ENCODE measurements at places on chromosomes 12 and 14.
A peak's percentile ranks its signal among the peaks of the same experiment; 100 is the strongest.

- DNase-seq, result no peak
Measured at GRCh38 chr12:107379852-107380567, 286.7 kb upstream of the CRY1 start.

- DNase-seq, result no peak
Measured at GRCh38 chr12:48119834-48120195, 651 bp downstream of the PFKM start.

- no peak for DNase-seq
Measured at GRCh38 chr12:85373045-85373444, 93.0 kb downstream of the ALX1 start.

- no peak for DNase-seq
Measured at GRCh38 chr12:15732341-15733061, 56.7 kb downstream of the EPS8 start.

DNA sequence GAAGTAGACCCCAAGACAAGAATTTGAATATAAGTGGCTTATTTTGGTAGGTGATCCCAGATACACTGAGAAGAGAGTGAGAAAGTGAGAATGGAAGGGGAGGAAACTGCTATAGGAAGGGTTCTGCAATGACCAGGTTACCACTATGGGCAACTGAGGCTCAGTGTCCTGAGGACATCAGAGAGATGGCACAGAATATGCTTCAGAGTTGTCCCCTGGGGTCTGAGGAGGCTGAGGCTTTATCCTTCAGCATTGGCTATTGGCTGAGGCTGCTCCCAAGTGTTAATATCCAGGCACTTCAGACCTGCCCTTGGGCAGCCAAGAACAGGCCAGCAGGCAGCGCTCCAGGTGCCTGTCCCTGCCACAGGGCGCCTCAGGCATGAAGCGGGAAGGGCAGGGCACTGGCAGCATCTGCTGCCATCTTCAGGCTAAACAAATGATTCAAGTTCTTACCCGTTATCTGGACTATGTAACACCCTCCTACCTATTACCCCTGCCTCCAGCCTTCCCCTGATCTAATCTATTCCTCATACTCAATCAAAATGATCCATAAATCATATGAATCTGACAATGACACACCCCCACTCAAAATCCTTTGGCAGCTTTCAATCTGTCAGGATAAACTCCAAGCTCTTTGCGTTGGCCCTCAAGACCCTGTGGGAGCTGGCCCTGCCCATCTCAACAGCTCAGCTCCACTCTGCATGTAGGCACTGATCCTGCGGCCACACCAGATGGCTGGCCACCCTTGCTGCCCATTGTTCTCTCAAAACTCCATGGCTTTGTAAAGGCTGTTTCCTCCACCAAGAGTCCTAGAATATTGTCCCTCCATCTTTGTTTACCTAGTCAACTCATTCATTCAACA, 42.4 kb downstream of the CKAP4 start:
- DNase-seq, result no peak

DNA sequence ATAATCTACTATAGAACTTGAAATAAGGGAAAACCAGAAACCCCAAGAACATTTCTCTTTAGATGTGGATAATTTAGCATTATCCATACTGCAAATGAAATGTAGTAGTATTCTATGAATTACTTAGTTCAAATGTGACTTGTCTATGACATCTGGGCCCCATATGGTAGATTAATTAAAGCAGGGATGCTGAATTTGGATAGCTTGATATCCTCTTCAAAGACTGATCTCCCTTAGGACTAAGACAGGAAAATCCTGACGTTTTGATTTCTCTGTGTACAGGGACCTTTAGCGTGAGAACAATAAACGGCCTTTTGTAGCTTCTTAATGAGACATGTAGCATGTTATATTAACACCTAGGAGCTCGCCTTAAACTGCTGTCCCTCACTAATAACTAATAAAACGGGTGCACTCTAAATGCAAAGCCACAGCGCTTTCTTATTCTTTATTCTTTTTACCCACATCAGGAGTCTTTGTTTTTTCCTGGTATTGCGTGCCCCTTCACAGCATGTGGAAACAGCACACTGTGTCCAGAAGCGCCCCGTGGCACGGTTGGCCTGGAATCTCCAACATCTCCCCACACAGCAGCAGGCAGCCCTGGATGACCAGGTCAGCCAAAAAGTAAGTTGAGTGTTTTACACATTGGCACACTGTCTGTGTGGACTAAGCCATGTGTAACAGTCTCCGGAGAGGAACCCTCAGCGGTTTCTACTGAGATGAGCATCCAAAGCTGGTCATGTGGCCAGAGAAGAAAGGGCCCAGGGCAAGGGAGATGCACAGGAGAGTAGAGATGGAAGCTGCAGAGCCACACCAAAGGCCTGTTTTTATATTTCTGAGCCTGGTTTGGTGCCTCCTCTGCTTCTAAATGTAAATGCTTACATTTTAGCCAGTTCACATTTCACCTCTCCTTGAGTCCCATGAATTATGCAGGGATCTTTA, 93.1 kb downstream of the SRGAP1 start:
- no peak for DNase-seq

GRCh38 chr12:32365473-32366064, 33.8 kb upstream of the FGD4 start:
- no peak for DNase-seq

- DNase-seq, result no peak
Measured at GRCh38 chr12:108609537-108610335, 11.9 kb upstream of the TMEM119 start.

DNA sequence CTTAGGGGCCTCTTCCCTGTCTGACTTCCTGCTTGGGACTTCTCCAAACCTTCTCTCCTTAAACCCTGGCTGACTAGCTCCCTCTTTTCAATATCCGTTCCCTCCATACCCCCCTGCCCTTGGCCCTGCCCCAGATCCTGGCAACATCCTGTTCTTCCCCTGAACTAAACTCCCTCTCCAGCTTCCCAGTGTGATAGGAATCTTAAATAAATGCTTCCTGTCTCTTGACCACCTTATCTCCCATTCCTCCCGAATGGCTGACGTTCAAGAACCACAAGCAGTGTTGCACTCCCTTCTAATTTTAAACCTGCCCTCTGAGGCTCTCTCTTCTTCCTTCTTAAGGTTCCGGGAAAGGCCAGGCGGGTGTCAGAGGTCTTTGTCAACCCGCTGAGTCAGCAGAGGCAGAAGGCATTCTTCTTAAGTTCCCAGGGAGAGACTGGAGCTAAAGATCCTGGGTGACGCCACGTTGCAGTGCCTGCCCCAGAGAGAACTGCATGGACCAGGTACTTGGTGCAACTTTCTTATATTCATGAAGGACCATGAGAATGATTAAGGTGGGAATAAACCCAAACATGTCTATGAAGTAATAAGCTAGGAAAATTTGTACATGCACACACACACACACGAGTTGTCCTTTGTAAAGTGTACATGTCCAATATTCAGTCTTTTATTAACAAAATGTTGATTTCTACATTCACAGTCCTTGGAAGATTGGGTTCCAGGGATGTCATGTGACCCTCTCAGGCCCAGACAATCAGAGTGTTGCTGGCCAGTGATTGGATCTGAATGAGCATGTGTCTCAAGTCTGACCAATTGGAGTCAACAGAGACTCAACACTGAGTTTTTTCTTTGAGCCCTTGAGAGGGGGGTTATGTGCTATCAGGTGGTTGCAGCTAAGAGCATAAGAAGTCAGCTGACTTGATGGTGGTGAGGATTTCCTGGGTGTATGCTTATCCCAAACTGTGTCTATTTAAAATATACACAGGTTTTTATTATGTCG, 420.2 kb upstream of the TBX3 start:
- no peak for DNase-seq

DNA sequence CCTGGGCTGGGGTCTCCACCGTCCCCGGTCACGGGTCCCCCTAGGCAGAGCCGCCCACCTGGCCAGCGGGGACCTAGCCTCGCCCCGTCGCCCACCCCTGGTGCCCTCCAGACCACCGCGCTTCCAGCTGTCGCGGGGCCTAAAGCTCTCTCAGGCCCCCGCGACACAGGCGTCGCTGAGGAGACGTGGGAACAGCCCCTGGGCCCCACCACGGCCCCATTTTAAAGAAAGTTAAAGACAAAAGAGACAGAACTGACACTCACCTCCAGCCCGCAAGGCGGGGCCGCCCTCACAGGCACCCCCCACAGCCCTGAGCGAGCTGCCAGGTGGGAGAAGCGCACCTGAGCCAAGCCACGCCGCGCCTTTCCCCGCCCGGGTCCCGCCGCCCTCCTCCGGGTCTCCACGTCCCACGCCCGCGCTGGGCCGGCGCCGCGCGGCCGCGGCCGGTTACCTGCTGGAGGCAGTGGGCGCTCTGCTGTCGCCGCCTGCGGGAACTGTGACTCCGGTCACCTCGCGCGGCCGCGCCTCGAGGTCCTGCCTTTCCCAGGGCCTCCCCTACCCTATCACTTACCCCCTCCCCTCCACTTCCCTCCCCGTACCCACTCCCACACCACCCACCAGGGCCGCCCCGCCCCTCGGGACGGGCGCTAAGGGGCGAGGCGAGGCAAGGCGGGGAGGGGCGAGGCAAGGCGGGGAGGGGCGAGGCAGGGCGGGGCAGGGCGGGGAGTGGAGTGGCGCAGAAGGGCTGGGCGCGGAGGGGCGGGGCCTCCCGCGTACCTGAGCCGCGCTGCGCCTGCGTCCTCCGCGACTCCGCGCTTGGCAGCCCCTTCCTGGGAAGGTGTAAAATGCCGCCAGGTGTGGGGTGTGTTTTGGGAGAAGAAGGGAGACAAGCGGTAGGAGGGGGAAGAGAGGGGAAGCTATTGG, 31.2 kb downstream of the TC2N start:
- DNase-seq, result peak; percentile 79
